Pulmonary artery endothelial cell (primary cell): ENCODE measurements at places on chromosomes 3 and 15.

DNA sequence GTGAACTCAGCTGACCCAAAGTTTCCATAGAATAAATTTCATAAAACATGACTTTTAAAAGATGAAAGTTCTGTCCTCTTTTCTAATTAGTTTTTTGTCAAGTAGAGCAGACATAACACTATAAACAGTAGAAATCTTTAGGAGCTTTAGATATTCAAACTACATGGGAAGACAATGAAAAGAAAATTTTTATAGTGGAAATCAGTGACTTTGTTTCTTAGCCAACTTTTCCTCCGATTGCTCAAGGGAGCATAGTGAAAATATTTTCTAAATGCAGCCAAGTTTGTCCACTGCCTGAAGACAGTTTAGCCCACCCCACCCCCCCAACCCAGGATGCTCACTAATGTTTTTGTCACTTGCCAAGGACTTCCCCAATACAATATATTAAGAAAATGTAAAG is 114.9 kb downstream of the PLD1 start:
- DNase-seq, result no peak

DNA sequence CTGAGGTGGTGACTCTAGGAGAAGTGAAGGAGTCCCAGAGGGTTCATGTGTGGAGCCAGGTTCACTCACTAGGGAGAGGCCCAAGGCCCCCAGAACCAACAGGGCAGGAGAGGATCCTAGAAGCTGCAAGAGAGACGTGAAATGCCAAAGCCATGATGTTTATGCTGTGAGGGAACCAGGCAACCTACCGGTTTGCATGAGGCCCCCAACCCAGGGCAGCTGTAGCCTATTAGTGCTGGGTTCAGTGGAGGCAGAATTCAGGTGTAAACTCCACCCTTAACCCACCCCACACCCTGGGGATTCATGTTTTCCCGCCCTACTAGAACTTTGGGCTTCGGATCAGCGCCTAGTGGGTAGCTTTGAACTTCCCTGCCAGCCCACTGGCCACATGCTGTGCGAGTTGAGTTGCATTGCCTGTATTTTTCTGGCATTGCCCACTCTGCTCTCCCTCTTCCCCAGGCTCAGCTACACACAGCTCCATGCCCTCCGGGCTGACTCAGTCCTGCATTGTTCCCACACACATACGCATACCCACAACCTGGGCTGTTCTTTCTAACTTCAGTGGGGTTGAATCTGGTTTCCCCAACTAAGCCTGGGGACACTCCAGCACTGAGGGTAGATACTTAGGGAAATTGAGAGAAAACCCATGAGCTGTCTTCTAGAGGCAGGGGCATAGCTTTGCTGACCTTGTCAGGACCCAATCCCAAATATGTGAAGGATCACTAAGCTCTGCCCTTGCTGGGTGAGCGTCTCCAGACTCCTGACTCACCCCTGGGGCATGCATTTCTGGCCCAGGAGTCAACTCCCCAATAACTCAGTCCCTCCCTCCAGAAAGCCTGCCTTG is 2.0 kb upstream of the ZBTB47 start:
- no peak for DNase-seq

DNA sequence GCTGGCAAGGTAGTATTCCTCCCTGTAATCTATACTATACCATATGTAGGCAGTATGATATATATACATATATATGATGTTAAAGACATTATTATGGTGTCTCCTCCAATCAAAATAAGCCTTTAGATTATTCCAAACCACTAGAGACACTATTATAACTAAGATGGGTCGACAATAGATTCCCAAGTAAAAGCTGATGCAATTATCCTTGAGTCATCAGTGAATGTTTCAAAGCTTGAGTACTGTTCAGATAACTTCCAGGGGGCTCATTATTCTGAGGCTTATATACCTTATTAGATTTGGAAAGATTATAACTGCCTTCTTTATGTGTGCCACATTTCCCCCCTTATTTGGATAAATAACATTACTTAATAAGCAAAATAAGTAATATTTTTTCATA is 11.9 kb upstream of the C3orf38 start:
- no peak for DNase-seq

GRCh38 chr3:152296971-152297370 is 28.2 kb downstream of the MBNL1 start:
- no peak for DNase-seq

- no peak for DNase-seq
These were observed 150.3 kb upstream of the ARHGEF26 start for GRCh38 chr3:153970741-153971347.

DNA sequence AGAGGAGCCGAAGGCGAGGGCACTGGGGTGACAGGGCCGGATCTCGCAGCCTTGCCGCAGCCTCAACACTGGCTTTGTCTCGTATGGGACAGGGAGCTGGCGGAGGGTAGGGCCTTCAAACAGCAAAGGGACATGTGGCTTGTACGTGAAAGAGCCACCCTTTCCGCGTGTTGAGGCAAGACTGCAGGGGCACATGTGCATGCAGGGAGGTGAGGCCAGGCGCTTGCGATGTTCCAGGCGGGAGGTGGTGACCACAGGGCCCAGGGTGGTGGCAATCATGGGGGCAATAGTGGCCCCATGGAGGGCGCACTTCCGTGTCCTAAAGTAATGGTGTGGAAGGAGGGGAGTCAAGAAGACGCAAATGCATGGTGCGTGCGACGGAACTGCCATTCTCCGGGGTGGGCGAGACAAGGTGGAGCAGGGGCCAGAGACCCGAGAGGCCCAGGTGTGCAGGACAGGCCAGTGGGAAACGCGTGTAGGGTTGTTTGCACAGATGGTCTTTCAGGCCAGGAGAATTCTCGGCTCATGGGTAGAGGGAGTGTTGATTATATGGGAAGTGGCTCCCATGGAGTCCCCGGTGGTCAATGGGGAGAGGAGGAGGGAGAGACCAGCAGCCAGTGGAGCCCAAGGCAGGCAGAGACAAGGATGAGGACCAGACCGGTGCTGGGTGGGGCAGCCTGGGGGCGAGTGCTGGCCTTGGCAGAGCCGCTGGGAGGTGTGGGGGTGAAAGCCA is 45.8 kb upstream of the PCSK6 start:
- no peak for DNase-seq

GRCh38 chr3:88311826-88312225 is 162.1 kb downstream of the C3orf38 start:
- no peak for DNase-seq

DNA sequence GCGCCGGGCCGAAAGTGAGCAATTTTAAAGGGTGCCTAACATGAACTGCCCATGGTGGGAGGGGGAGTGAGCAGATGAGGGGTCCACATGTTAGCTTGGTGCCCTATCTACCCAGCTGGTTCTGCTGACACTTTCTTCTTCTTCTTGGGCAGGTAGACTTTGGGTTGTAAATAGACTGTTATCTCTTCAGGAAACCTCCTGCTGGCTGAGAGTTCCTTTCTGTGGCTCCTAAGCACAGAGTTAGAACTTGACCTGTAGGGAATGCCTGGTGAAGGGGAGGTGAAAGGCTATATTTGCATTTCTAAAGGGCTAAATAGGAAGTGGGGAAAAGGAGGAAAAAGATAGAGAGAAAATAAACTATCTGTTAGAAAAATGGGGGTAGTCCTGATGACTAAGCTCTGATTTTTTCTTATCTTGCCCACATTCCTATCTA is 521.4 kb upstream of the TGFBR2 start:
- DNase-seq, result no peak

DNA sequence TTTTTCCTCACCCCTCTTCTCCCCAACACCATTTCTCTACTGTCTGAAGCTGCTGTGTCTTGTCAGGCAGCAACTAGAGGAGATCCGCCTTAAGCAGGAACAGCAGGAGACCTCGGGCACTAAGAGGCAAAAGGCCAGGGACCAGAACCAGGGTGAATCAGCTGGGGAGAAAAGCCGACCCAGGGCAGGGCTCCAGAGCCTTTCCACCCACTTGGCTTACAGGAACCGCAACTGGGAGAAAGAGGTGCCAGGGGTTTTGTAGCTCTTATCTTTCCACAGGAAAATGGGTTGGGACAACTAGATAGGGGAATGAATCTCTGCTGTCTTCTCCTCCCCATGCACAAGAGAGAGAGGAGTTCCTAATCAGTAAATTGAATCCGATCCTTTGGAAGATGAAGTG is 3.0 kb upstream of the NGRN start:
- no peak for DNase-seq

DNA sequence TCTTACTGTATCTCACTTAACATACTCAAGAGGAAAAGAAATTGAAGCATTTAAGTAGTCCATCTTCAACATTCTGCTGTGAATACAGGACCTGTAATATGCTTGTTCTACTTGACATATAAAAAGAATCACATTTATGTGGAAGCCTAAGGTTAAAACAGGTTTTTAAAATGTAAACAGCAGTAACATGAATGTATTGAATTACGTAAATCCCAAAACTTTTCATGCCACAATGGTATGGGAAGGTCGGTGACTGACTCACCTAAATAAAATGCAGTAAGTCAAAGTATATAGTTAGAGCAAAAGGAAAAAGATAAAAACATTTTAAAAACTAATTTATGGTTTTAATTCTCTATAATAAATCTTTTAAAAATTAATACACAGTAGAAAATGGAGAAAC is 115.7 kb upstream of the TJP1 start:
- DNase-seq, result no peak

DNA sequence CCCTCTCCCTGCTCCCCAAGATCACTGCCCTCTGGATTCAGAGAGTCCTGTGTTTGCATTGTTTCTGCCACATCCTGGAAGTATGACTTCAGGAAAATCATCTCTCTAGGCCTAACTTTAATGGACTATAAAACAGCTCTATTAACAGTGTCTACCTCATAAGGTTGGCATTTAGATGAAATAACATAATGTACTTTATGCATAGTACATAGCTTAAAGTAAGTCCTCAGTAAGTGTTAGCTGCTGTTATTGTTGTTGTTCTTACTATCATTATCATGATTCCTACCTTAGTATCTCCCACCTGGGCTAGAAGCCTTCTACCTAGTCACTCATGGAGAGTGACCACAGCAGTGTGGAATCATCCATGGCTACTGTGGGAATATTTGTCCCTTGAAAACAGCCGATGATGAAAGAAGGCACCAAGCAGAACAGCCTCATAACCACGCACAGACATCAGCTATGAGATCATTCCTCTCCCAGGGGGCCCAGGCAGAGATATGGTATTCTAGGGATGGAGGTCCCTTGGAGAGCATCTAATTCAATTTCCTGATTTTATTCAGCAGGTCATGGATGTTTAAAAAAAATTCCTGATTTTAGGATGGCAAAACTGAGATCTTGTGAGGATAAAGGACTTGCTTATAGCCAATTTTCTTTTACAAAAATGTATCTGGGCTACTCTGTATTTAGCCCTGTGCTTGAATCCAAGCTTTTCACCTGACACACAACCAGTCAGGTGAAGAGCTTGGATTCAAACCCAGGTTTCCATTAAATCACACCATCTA is 1.9 kb downstream of the FSD2 start:
- DNase-seq, result no peak

- no peak for DNase-seq
These were observed 60.1 kb downstream of the ADAMTS9 start for GRCh38 chr3:64627471-64628321.

GRCh38 chr15:67838789-67839332 is 984 bp downstream of the RNU6-1 start:
- no peak for DNase-seq

- no peak for DNase-seq
These were observed 296.6 kb upstream of the CDIN1 start for GRCh38 chr15:36282821-36283220.

- DNase-seq, result no peak
These were observed 85.1 kb downstream of the CCK start for GRCh38 chr3:42180901-42181300.

GRCh38 chr3:122602011-122602710 is 24.7 kb downstream of the PARP15 start:
- no peak for DNase-seq

GRCh38 chr15:82551646-82552247 is 11.5 kb upstream of the RPS17 start:
- no peak for DNase-seq

DNA sequence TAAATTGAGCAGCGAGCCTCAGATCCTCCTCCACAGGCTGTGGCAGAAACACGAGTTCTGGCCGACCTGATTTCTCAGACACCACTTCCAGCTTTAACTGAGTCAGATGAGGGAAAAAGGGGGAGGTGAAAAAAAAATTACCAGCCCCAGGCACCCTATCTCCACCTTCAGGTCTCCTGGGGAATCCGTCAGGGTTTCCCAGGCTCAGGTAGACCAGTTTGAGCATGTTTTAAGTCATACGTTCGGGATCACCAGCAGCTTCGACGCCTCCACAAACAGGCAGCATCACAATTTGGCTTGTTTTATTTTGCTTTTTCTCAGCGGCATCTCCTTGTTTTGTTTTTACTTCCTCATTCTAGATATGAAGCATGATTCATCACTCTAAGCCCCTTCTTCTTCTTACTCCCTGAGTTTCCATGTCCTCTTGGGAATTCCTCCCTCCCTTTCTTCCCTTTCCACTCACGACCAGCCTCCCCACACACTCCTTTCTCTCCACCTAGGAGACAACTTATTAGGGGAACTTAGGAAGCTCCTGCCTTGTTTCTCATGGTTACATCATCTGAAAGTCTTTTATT is 190.1 kb downstream of the ZNF621 start:
- no peak for DNase-seq

GRCh38 chr3:55598224-55598623 is 111.1 kb upstream of the WNT5A start:
- no peak for DNase-seq

GRCh38 chr3:171257251-171258203 is 202.7 kb downstream of the TNIK start:
- no peak for DNase-seq

GRCh38 chr15:70497661-70498060 is 265.7 kb downstream of the UACA start:
- DNase-seq, result no peak

- no peak for DNase-seq
These were observed 107.7 kb upstream of the RPL32 start for GRCh38 chr3:12948891-12949711.

DNA sequence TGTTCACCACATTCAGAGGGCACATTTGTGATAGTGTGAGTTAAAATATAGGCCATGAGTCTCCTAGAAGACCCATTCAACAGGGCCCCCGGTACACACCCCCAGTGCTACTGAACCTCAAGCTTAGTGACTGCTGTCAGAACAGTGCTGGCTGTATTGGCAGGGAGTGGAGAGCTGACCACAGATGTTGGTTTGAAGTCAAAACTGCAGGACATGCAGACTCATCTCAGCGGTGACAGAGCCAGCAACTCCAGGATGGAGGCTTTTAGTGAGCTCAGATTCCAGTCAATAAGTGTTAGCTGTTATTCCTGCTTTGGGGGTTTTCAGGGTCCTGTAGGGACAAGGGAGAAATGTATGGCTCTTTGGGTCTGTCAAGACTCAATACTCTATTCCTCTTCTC is 29.1 kb downstream of the PRR20G start:
- no peak for DNase-seq
